ENCODE measurements at places on chromosomes 16 and 17. TPM values are rescaled to one million over a fixed set of nuclear protein-coding genes. Genes with fewer than 3 reads are reported as not detected.
A peak's percentile ranks its signal among the peaks of the same experiment; 100 is the strongest.

GRCh38 chr16:55249361-55249760 is 74.6 kb upstream of the IRX6 start:
- no peak for DNase-seq

Gene ELMO3
- 1.0 TPM for total RNA-seq

DNA sequence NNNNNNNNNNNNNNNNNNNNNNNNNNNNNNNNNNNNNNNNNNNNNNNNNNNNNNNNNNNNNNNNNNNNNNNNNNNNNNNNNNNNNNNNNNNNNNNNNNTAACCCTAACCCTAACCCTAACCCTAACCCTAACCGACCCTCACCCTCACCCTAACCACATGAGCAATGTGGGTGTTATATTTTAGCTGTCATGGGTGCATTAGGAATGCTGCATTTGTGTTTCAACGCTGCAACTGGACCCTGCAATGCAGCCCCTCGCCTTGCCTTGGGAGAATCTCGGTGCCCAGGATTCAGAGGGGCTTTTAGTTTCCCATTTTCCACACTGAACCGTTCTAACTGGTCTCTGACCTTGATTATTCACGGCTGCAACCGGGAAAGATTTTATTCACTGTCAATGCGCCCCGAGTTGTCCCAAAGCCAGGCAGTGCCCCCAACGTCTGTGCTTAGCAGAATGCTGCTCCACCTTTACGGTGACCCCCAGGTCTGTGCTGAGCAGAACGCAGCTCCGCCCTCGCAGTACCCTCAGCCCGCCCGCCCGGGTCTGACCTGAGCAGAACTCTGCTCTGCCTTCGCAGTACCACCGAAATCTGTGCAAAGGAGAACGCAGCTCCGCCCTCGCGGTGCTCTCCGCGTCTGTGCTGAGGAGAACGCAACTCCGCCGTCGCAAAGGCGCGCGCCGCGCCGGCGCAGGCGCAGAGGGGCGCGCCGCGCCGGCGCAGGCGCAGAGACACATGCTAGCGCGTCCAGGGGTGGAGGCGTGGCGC is 43.3 kb downstream of the POLR3K start:
- no peak for DNase-seq

DNA sequence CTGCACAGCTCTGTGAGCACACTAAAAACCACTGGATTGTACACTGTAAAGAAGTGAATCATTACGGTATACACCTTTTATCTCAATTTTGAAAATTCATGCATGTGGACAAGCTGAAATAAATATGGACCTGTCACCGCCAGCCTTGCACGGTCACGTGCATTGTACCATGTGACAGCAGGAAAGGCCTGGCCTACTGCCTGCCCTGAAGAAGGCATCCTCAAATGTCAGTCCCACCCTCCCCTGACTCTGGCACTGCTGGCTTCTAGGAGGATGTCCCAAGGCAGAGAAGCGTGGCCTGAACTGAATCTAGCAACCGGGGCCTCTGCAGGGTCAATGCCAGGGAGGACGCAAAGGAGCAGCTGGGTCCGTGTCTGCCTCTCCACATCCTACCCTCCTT is 34.6 kb downstream of the SLC38A8 start:
- DNase-seq: no peak

Gene SPN
- 3.7 TPM for total RNA-seq

GRCh38 chr17:48728232-48729231 is at the start of gene HOXB13:
Gene HOXB13, minus strand, starts transcription at chr17:48728750. Its CDS starts 157 bp downstream, at chr17:48728593.
- DNase-seq: peak; percentile 52
